ENCODE measurements at places on chromosomes 16 and 17.

DNA sequence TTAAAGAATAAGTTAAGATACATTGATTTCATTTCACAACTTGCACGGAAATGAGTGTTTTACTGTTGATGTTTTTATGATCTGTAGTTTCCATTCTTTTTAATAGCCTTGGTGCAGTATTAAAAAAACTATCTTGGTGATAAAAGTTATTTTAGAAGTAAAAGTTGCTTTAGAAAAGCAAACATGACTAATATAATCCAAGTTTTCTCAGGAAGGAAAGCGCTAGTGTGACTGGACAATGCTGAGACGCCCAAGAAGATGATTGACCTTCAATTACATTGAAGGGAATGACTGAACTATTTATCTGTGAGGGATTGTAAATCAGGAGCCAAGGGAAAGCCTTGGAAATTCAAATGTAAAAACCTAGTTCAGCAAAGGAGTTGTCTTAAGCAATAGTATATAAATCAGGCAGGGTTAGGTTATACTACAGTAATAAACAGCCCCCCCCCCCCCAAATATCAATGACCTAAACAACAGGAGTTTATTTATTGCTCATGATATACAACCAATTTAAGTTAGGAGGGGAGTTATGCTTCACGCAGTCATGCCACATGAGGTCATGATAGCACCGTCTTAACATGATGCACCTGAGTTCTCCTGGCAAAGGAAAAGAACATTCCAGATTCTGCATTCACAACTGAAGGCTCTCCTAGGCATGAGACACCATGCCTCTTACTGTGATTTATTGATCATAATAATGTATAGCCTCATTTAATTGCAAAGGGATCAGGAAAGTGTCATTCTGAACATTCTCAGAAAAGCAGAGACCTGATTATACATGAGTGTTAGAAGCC lies 443.8 kb downstream of the CDH13 start:
- no peak for DNase-seq

DNA sequence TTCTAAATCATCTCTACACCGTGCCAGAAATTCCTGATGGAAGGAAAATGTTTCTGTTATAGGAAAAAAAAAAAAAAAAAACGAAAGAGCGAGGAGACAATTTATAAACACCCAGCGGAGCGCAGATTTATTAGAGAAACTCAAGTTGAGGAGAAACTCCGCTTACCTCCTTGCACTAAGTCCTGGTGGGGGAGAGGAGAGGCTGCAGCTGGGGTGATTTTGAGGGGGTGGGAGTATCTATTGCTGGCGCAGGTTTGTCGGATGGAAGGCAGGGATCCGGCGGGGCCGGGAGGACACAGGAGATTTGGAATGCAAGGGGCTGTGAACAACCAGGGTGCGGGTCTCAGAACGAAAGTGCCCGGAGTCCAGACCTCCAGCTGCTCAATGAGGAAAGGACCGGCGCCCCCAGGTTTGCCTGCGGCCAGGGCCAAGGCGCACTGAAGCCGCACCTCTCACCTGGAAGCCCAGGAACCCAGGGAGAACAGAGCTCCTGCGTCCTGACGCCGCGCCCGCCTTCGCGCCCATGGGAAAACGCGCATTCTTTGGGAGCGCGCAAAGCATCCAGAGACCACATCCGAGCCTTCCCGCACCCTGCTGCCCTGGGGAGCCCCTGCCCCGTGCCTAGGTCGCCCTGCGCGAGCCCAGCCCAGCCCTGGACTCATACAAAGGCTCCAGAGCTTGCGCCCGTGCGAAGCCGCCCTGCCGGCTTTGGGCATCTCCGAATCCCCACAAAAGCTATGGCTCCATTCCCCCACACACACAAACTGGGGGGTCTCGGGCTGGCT lies 2.6 kb upstream of the HOXB8 start:
- no peak for DNase-seq

DNA sequence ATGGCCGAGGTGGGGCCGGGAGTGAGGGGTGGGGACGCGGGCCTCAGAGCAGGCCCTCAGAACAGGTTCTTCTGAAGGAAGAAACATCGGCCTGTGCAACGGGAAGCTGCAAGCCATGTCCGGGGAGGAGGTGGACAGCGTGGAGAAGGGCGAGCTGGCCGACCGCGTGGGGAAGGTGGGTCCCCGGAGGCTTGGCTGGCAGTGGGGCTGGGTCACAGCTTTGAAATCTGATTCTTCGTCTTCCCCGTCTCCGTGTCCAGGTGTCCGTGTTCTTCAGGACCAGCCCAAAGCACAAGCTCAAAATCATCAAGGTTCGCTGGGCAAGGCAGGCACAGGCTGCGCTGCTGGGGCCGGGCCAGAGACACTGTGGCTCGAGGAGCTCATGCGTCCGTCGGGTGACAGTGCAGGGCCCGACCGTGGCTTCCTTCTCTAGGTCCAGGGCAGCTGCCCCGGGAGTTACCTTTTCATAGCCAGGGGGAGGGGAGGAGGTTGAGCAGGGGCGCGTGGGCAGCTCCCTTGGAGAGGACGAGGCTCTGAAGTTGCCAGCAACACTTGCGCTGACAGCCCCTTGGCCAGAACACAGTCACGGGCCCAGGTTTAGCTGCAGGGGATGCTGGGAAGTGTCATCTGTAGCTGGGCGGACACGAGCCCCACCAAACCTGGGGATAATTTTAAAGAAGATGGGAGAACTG lies 51.3 kb downstream of the MEAK7 start:
- DNase-seq: no peak

DNA sequence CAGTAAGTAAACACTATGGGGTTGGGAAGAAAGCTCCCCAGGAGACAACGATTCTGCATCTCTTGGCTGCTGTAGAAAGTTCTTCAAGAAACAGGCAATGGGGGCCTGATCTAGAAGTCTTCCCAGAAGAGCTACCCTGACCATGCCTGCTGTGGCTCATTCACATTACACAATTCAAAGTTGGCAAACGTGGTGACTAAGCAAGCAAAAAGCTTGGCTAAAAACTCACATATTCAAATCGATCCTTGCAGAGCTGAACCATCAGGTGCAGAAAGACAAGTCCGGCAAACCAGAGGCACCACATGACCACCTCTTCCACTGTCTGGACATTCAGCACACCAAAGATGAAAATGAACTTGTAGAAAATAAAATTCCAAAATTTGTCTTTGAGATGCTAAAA lies 16.1 kb downstream of the AMFR start:
- DNase-seq: peak; percentile 24

GRCh38 chr16:28136751-28137434 lies 73.4 kb upstream of the GSG1L start:
- DNase-seq: no peak

GRCh38 chr17:83124871-83125514 lies 45.6 kb downstream of the METRNL start:
- DNase-seq: no peak

DNA sequence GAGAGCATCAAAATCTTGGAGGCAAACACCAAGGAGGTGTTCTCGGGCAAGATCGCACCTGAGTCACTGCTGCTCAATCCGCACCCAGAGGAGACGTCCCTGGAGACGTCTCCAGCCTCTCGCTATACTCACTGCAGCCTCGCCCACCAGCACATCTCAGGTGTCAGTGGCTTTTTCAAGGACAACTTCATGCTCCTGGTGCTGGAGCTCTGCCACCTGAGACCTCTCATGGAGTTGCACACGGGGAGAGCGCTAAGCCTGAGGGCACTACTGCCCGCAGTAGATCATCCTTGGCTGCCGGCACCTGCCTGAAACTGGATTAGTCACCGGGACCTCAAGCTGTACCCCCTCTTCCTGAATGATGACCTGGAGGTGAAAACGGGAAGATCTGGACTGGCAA lies 2.6 kb upstream of the MBTPS1 start:
- no peak for DNase-seq

DNA sequence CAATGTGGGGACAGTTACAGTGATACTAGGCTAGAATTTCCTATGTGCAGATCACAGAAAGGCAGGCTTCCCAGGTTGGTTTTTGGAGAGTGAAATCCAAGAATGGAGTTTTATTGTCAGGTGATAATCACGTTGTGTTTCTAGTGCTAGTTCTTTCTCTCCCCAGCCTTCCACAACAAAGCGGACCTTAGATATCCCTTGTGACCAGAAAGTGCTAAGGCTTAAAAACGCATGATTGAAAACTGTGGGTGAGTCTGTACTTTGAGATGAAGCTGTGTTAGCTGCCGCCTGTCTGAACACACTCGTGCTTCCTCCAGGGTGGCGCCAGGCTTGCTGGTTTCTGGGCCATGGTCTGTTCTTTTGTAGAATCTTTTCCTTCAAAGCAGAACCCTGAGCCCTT lies 52.1 kb downstream of the BANP start:
- no peak for DNase-seq

GRCh38 chr17:39915559-39915958 lies 2.9 kb downstream of the GSDMB start:
- DNase-seq: no peak

DNA sequence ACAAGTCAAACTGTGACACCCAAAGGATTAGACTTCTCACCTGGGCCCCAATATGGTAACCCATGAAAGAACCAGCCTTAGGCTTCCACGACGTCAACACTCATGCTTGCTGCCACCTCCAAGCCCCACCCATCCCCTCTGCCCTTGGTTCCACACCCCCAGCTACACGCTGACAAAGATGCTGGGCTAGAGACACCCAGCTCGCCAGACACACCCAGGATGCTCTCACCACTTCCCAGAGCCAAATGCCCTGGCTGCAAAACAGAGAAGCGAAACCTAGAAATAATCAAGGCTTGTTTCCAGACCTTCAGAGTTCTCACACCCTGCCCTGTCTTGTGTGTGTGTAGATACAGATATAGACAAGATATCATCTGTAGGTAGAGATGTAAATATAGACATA lies 26.0 kb upstream of the ADCY9 start:
- DNase-seq: no peak

GRCh38 chr16:87201052-87201451 lies 116.1 kb downstream of the C16orf95 start:
- DNase-seq: peak; percentile 99

- DNase-seq: no peak
Observed at GRCh38 chr17:50129353-50129727, 620 bp downstream of the SAMD14 start.

GRCh38 chr17:56690441-56691291 lies 97.2 kb downstream of the NOG start:
- no peak for DNase-seq

DNA sequence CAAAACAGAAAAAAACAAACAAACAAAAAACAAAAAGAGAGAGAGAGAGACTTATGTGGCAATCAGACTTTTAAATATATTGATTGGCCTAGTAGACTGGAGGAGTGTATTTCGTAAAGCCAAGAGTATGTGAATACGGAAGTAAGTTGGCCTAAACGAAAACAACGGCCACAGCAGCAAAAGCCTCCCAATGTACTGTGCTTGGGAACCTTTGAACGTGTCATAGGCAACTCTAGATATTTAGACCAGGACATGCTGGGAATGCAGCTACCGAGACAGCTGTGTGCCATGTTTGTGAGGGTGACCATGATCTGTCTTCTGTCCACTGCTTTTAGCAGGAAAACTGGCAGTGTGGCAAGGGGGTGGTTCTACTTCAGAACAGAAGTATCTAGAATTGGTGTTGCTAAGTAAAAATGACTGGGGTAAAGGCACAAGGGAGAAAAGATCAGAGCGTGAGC lies 7.4 kb downstream of the MAF start:
- peak; percentile 54 for DNase-seq

DNA sequence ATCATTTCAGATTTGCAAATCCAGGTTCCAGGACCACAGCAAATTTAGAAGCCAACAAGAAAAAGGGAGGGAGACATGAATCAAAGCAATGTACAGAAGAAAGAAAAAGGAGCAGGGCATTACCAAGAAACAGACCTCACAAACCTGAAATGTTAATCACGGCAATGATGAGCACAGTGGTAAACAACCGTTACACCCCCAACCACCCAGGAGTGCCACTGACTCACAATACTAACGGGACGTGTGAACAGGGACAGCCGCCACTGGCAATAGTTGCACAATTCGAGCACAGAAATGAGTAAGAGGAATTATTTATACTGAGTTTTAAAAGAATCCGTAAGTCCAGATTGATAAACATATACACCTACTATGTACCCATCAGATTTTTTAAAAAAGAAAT lies 13.8 kb downstream of the USP22 start:
- peak; percentile 65 for DNase-seq

DNA sequence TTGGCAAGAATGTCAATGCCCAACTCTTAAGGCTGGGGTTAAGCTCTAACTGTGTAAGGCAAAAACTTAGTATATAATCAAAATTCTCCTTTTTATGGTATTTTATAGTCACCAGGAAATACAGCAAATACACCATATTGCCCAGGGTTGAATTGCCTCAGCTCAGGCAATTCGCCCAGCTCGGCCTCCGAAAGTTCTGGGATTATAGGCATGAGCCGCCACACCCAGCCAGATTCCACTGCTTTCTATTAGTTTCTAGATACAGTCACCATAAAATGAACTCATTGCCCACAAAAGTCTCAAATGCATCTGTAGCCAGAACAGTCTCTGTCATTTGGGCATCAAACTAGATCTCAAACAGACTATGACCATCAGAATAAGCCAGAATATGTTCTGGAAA lies 238.7 kb upstream of the TOX3 start:
- DNase-seq: no peak

DNA sequence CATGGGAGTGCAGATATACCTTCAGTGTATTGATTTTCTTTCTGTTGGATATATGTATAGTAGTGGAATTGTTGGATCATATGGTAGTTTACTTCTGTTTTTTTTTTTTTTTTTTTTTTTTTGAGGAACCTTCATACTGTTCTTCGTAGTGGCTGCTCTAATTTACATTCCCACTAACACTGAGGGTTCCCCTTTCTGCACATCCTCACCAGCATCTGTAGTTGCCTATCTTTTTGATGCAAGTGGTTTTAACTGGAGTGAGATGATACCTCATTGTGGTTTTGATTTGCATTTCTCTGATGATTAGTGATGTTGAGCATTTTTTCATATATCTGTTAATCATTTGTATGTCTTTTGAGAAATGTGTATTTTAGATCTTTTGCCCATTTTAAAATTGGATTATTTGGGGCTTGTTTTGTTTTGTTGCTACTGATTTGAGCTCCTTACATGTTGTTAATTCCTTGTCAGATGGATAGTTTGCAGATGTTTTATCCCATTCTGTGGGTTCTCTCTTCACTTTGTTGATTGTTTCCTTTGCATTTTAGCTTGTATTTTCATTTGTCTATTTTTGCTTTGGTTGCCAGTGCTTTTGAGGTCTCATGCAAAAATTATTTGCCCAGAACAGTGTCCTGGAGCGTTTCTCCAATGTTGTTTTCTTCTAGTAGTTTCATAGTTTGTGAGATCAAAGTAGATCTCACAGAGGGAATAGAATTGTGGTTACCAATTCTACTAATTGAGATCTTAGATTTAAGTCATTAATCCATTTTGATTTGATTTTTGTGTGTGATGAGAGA lies 25.0 kb upstream of the BCAS3 start:
- DNase-seq: no peak

- DNase-seq: no peak
Observed at GRCh38 chr16:80166082-80166481, 374.7 kb upstream of the DYNLRB2 start.

GRCh38 chr17:76053246-76054111 lies 18.8 kb downstream of the SRP68 start:
- DNase-seq: peak; percentile 89

GRCh38 chr17:2393954-2394749 lies 6.7 kb downstream of the MNT start:
- DNase-seq: no peak

- no peak for DNase-seq
Observed at GRCh38 chr16:57533431-57534336, 2.7 kb downstream of the CCDC102A start.

Data from fibroblast of lung (primary cell).